Thyroid gland (tissue), 4 donors: ENCODE measurements at places on chromosomes 11 and 22. TPM values are rescaled to one million over a fixed set of nuclear protein-coding genes. Genes with fewer than 3 reads are reported as not detected.

- no peak overlapping the region for H3K4me3 ChIP-seq
- no peaks in the 10 kb centered on the region for H3K4me1 ChIP-seq
- H3K36me3 ChIP-seq = no peaks in the 10 kb centered on the region
- H3K27me3 ChIP-seq = no peaks in the 10 kb centered on the region
Measured at GRCh38 chr11:112366777-112367176, 106.1 kb upstream of the PLET1 start.

GRCh38 chr11:78381865-78382264 lies 35.8 kb downstream of the GAB2 start:
- no peak overlapping the region for H3K27ac ChIP-seq
- H3K27me3 ChIP-seq = no peaks in the 10 kb centered on the region
- no peaks in the 10 kb centered on the region for H3K36me3 ChIP-seq
- DNase-seq = no peak

DNA sequence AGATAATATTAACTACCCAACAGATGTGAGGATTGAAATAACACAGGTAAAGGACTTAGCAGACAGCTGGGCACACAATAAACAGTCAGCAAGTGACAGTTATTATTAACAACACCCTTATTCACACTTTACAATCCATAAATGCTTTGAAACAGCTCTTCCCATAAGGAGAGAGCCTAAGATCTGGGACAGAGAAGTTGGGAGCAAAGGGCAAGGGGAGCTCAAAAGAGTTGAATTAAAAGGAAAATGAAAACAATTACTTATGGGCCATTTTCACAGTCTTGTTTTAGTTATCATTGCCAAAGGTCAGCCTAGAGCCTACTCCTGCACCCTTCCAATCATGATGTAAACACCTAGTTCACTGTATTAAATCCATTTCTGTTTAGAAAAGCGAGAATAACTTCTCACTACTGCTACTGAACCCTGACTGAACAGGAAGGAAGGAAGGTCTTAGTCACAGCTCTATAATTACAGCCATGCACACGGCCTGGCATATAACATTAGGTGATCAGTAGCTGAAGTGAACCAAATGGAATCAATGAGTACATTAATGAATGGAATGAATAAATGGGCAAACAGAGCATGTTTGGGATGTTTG lies 111.3 kb downstream of the PLEKHA7 start:
- H3K4me1 ChIP-seq = peaks cover 12% of the 10 kb centered on the region
- no peak overlapping the region for H3K4me3 ChIP-seq
- H3K36me3 ChIP-seq = no peaks in the 10 kb centered on the region
- DNase-seq = no peak
- H3K27ac ChIP-seq = no peak overlapping the region

GRCh38 chr11:34468209-34468841 lies 29.6 kb downstream of the CAT start:
- no peaks in the 10 kb centered on the region for H3K27me3 ChIP-seq
- H3K4me3 ChIP-seq = no peak overlapping the region
- H3K4me1 ChIP-seq = no peaks in the 10 kb centered on the region
- no peak overlapping the region for H3K27ac ChIP-seq
- DNase-seq = peak; percentile 22

- no peak overlapping the region for H3K4me3 ChIP-seq
- no peaks in the 10 kb centered on the region for H3K27me3 ChIP-seq
- no peak overlapping the region for H3K27ac ChIP-seq
- H3K4me1 ChIP-seq = peaks cover 16% of the 10 kb centered on the region
Measured at GRCh38 chr22:27419473-27419872, 382.1 kb downstream of the MN1 start.

DNA sequence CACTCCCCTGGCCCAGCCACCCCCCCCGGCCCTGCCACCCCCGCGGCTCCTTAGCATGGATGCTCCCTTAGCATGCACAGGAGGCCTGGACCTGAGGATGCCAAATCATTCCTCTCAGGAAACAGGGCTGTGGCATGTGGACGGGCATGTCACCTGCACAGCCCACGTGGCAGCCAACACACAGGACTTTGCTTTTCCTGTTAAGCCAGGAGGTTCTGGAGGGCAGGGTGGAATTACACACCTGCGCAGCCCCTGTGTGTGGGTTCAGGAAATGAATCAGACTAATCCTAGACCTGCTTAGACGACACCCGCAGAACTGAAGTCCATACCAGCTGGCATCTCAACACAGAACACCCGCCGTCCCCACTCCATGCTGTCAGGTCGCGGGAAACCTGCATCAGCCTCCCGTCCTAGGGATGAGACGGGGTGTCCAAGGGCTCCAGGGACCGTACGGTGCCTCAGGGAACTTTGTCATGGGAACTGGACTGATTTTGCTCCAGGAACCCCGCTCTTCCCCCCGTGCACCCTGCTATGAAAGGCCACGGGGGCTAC lies 10.2 kb downstream of the CERK start:
- peak overlapping the region; percentile 22 for H3K27ac ChIP-seq
- peaks cover 24% of the 10 kb centered on the region for H3K4me1 ChIP-seq
- DNase-seq = no peak
- no peaks in the 10 kb centered on the region for H3K36me3 ChIP-seq

The GUCY1A2 gene
- total RNA-seq = 2.4 TPM

DNA sequence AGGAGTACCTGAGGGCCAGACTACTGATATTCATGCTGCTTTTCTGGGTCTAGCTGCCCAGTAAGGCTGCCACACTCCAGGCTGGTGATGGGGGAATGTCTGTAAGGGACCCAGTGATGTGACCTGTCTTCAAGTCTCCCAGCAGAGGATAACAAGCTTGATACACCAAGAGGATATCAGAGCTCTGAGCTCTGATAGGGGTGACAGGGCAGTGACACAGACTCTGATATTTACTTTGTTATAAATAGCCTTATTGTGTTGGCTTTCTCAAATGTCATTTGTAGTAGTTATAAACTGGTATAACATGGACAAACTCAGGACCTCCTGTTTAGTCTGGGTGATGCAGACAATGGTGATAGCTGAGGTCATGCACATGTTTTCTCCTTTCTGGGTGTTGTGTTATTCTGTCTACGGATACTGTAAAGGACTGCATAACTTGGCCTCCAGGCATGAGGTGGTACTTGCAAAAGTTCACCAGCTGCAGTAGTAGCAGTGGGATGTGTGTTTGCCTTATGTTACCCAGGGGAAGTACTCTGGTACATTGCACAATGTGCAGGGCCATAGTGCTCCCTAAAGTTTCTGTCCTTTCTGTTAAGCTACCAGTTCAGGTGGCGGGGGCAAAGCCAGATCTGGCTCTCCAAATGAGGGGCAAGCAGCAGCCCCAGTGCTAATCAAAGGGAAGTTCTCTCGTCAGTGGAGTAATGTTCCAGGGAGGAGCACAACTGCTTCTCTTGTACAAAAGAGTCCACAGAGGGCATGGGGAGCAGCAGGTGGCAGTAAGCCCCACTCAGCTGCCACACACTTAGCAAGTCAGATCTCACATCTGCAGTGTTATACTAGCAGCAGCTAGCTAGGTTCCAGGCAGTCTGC lies 812.2 kb downstream of the JRKL start:
- H3K36me3 ChIP-seq = no peaks in the 10 kb centered on the region
- DNase-seq = no peak
- no peak overlapping the region for H3K27ac ChIP-seq
- no peaks in the 10 kb centered on the region for H3K27me3 ChIP-seq
- no peak overlapping the region for H3K4me3 ChIP-seq

The PRDM10 gene
- 10.1 TPM for total RNA-seq

DNA sequence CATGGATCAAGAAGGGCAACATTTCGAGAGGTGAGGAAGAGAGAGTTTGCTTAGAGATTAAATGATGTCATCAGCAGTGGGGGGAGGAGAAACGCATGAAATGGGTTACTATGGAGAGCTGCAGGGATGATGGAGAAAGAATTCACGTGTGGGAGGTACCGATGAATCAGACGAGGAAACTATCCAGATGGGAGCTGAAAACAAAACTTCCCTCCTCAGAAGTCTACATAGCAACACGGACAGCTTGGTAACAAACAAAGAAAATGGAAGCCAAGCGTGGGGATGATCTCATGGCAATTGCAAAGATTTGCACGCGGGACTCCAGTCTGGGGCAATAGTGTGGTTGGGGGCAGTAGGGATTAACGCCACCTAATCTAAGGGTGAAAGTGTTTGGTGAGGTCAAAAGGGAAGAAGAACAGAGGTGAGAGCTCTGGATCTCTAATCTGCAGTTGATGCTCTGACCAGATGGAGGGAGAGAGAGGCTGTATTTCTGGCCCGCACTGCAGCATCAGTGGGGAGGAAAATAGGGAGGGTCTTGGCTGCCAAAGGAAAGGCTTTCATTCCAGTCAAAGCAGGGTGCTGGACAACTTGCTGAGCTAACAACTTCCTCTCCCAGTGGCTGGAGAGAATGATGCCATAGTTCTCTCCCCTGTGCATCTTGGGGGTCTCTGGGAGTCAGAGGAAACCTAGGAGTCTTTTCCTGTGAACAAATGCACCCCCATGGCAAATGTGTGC lies 43.4 kb upstream of the CSNK2A3 start:
- H3K36me3 ChIP-seq = no peaks in the 10 kb centered on the region
- no peaks in the 10 kb centered on the region for H3K27me3 ChIP-seq
- DNase-seq = no peak
- peaks cover 8% of the 10 kb centered on the region for H3K4me1 ChIP-seq

The GAL gene
- total RNA-seq = 3.1 TPM

- H3K36me3 ChIP-seq = no peaks in the 10 kb centered on the region
- H3K4me3 ChIP-seq = no peak overlapping the region
- H3K27me3 ChIP-seq = no peaks in the 10 kb centered on the region
- peaks cover 62% of the 10 kb centered on the region for H3K4me1 ChIP-seq
Measured at GRCh38 chr11:2527621-2528291, 82.9 kb downstream of the KCNQ1 start.
